H9 (cell line): ENCODE measurements at places on chromosomes 5 and 9.

DNA sequence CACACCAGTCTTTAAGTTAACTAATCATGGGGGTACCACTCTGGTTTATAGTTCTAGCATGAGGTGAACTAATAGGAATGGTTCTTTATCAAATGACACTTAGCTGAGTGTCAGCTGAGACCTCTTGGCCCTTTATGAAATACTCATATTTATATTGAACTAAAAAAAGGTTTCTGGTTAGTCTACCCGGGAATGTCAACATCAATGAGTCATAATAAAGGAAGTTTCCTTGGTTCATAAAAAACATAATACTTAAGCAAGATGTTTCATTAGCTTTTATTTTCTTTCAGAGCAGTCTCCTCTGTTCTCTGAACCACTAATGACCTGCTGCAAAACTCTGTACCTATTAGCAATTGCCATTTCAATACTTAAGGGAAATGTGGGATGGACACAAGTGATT is 13.7 kb downstream of the DAB2 start:
- no peak overlapping the region for H3K4me3 ChIP-seq
- no peaks in the 10 kb centered on the region for H3K36me3 ChIP-seq
- no peak for DNase-seq
- H3K27me3 ChIP-seq = no peaks in the 10 kb centered on the region

- H3K27ac ChIP-seq = no peak overlapping the region
- H3K27me3 ChIP-seq = no peaks in the 10 kb centered on the region
- peaks cover 3% of the 10 kb centered on the region; the same call in 1 of the 2 replicates for H3K4me1 ChIP-seq
- no peaks in the 10 kb centered on the region for H3K36me3 ChIP-seq
Measured at GRCh38 chr5:153883854-153884611, 154.7 kb downstream of the FAM114A2 start.

- H3K27me3 ChIP-seq = no peaks in the 10 kb centered on the region
- 0 out of 2 replicates have a peak, but pooled peaks cover 2% of the 10 kb centered on the region for H3K4me1 ChIP-seq
- no peak overlapping the region for H3K27ac ChIP-seq
- no peak overlapping the region for H3K4me3 ChIP-seq
Measured at GRCh38 chr9:130745210-130745800, 51.7 kb downstream of the EXOSC2 start.

DNA sequence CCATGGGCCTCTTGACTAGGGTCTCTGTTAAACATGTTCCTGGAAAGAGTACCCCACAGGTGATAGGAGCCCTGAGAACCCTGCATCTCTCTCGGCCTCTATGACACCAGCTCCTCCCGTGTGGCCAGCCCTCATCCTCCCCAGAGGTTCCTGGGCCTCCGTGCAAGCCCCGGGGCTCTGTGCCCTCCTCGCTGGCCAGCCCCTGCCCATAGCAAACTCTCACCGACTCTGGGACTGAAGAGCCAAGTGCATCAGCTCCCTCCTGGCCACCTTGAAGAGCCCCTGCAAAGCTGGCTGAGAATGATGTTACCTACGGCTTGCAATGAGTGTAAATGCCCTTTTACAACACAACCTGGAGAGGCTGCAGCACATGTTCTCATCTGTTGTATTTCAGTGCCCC is 224.4 kb downstream of the ROR2 start:
- no peaks in the 10 kb centered on the region for H3K36me3 ChIP-seq
- H3K4me1 ChIP-seq = no peaks in the 10 kb centered on the region
- no peak overlapping the region; the same call in 2 of the 3 replicates for H3K4me3 ChIP-seq
- DNase-seq = no peak
- no peak overlapping the region for H3K27ac ChIP-seq

GRCh38 chr5:127585661-127586060 is 63.2 kb upstream of the CTXN3 start:
- peaks cover 5% of the 10 kb centered on the region; the same call in 1 of the 2 replicates for H3K4me1 ChIP-seq
- DNase-seq = no peak
- no peak overlapping the region for H3K27ac ChIP-seq
- no peaks in the 10 kb centered on the region for H3K36me3 ChIP-seq
- no peak overlapping the region for H3K4me3 ChIP-seq
- H3K27me3 ChIP-seq = no peaks in the 10 kb centered on the region

- no peaks in the 10 kb centered on the region for H3K36me3 ChIP-seq
- H3K27me3 ChIP-seq = no peaks in the 10 kb centered on the region
- no peak overlapping the region for H3K27ac ChIP-seq
Measured at GRCh38 chr5:163612358-163613149, 107.1 kb downstream of the MAT2B start.

GRCh38 chr5:12861886-12862654 is 957.8 kb upstream of the CTNND2 start:
- H3K4me3 ChIP-seq = no peak overlapping the region
- no peaks in the 10 kb centered on the region for H3K27me3 ChIP-seq
- peaks cover 2% of the 10 kb centered on the region; the same call in 1 of the 2 replicates for H3K4me1 ChIP-seq
- no peak for DNase-seq
- H3K27ac ChIP-seq = no peak overlapping the region

DNA sequence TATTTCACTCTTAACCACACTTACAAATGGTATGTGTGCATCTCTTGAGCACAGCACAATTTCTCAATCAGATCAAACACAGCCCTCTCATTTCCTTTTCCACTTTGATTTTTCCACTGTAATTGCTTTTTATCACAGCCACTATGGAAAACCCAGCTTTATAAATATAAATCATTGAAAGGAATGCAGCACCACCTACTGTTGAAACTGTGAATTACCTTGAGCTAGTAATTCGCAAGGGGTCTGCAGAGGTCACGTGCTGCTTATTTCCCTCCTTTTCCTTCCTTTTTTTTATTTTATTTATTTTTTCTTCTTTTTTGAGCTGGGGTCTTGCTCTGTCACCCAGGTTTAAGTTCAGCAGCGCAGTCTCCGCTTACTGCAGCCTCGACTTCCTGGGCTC is 76.9 kb downstream of the CDH6 start:
- H3K27ac ChIP-seq = no peak overlapping the region
- no peak for DNase-seq
- no peaks in the 10 kb centered on the region for H3K27me3 ChIP-seq
- H3K36me3 ChIP-seq = peaks cover 5% of the 10 kb centered on the region; the same call in 1 of the 2 replicates
- H3K4me1 ChIP-seq = peaks cover 9% of the 10 kb centered on the region; the same call in 1 of the 2 replicates

- no peaks in the 10 kb centered on the region for H3K36me3 ChIP-seq
- H3K4me3 ChIP-seq = peak overlapping the region; percentile 52
- DNase-seq = peak; percentile 49
- H3K4me1 ChIP-seq = peaks cover 2% of the 10 kb centered on the region; the same call in 1 of the 2 replicates
Measured at GRCh38 chr9:130940027-130940549, 1.0 kb upstream of the FIBCD1 start.

- H3K4me1 ChIP-seq = no peaks in the 10 kb centered on the region
- H3K27me3 ChIP-seq = peaks cover 36% of the 10 kb centered on the region
- no peak for DNase-seq
- H3K4me3 ChIP-seq = no peak overlapping the region
- no peaks in the 10 kb centered on the region for H3K36me3 ChIP-seq
Measured at GRCh38 chr5:1442222-1443145, 2.8 kb downstream of the SLC6A3 start.

- H3K4me1 ChIP-seq = peaks cover 6% of the 10 kb centered on the region; the same call in 1 of the 2 replicates
- H3K27ac ChIP-seq = no peak overlapping the region
- H3K27me3 ChIP-seq = no peaks in the 10 kb centered on the region
- DNase-seq = no peak
Measured at GRCh38 chr5:121497176-121497575, 354.5 kb upstream of the FTMT start.

- no peak overlapping the region for H3K4me3 ChIP-seq
- H3K27me3 ChIP-seq = no peaks in the 10 kb centered on the region
- H3K27ac ChIP-seq = no peak overlapping the region
- no peak for DNase-seq
Measured at GRCh38 chr5:138698713-138699112, 54.5 kb upstream of the CTNNA1 start.

GRCh38 chr5:124398460-124398859 is 348.0 kb downstream of the ZNF608 start:
- H3K36me3 ChIP-seq = no peaks in the 10 kb centered on the region
- no peak for DNase-seq
- no peak overlapping the region for H3K27ac ChIP-seq

DNA sequence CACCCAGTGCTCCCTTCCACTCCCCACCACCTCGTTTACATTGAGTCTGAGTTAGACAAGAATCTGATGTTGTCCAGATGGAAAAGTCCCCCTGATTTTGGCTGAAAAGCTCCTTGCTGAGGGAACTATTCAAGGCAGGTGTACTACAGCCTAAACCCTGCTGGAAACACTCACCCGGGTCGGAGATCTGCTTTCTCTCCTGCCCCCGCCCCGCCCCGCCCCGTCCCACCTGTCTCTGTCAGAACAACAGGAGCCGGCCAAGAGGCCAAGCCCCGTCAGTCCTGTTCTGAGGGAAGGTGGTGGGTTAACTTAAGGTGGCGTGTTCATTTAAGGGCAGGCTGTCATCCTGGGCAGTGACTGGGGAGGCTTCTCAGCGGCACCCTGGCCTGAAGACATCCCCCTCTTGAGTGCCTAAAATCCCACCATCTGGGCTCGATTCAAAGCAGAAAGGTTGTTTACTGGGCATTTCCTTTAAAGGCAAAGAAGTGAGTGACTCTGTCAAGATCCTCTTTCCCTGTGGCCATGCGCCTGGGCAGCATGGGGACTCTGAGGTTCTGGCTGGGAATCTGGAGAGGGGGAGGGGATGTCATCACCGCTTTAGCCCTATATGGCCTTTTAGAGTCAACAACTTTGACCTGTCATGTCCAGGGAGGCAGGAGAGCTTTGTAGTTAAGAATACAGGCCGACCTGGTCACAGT is 71.1 kb upstream of the NEURL1B start:
- no peaks in the 10 kb centered on the region for H3K27me3 ChIP-seq
- H3K4me1 ChIP-seq = peaks cover 5% of the 10 kb centered on the region; the same call in 1 of the 2 replicates
- no peak overlapping the region for H3K27ac ChIP-seq
- no peak overlapping the region for H3K4me3 ChIP-seq
- peak; percentile 53 for DNase-seq

- H3K27me3 ChIP-seq = no peaks in the 10 kb centered on the region
- H3K36me3 ChIP-seq = no peaks in the 10 kb centered on the region
- no peak for DNase-seq
- no peaks in the 10 kb centered on the region for H3K4me1 ChIP-seq
- no peak overlapping the region for H3K27ac ChIP-seq
Measured at GRCh38 chr9:69951411-69951810, 92.2 kb upstream of the MAMDC2 start.

DNA sequence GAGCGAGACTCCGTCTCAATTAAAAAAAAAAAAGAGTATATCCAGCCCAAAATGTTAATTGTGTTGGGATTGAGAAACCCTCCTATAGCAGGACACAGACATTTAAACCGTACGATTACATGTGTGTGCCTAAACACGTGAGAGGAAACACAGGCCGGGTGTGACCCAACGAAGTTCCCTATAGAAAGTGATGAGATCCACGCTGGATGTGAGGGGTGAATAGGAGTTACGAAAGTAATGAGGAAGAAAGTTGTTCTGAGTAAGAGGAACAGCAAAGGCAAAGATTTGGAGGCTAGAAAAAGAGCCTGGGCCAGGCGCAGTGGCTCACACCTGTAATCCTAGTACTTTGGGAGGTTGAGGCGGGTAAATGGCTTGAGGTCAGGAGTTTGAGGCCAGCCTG is 13.6 kb downstream of the NAIF1 start:
- no peak overlapping the region for H3K27ac ChIP-seq
- DNase-seq = no peak
- H3K27me3 ChIP-seq = no peaks in the 10 kb centered on the region
- H3K36me3 ChIP-seq = no peaks in the 10 kb centered on the region
- H3K4me3 ChIP-seq = no peak overlapping the region

GRCh38 chr9:115116421-115117284 is 1.3 kb downstream of the TNC start:
- no peak overlapping the region for H3K27ac ChIP-seq
- H3K27me3 ChIP-seq = peaks cover 13% of the 10 kb centered on the region; the same call in 1 of the 2 replicates
- no peaks in the 10 kb centered on the region; the same call in 1 of the 2 replicates for H3K4me1 ChIP-seq
- no peak overlapping the region for H3K4me3 ChIP-seq

- no peak overlapping the region for H3K27ac ChIP-seq
- H3K4me3 ChIP-seq = no peak overlapping the region
- H3K36me3 ChIP-seq = no peaks in the 10 kb centered on the region; the same call in 1 of the 2 replicates
- no peak for DNase-seq
Measured at GRCh38 chr9:133436681-133437080, 14.5 kb downstream of the ADAMTS13 start.

DNA sequence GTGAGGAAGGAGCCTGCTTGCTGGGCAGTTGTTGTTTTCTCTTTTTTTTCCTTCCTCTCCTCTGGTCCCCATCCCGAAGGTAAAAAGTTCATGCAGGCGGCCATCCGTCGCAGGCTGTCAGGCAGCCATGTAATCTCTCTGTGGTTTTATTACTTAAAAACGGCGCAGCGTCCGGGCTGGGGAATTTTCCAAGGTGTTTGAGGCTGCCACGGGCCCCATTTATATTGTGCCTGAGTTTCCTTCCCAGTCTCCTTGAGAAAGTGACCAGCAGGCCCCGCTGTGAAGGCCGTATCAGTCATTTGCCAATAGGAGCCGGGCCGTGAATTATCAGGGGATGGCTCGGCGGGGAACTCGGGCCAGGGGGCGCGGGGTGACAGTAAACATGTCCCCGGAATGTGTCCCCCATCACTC is 289.7 kb downstream of the PBX3 start:
- no peaks in the 10 kb centered on the region; the same call in 2 of the 3 replicates for H3K36me3 ChIP-seq
- H3K27me3 ChIP-seq = no peaks in the 10 kb centered on the region
- H3K4me3 ChIP-seq = no peak overlapping the region
- no peaks in the 10 kb centered on the region for H3K4me1 ChIP-seq

DNA sequence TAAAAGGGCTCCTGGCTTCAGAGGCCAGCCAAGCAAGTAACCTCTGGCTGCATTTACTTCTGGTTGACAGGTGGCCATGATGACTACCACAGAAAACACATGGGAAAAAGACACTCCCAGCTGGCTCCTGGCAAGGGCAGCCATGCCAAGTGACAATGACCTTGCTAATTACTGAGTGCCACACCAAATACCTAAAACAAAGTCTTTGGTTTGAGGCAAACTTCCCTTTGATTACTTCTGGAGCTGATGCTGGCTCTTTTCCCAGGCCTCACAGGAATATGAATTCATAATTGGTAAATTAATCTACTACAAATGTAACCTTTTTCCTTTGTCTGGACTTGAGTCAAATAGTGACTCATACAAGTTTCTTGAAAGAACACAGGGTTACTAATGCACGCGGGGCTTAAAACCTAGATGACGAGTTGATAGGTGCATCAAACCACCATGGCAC is 61.0 kb downstream of the LPAR1 start:
- H3K4me3 ChIP-seq = no peak overlapping the region
- no peaks in the 10 kb centered on the region for H3K4me1 ChIP-seq
- no peak for DNase-seq
- no peaks in the 10 kb centered on the region for H3K36me3 ChIP-seq
- no peaks in the 10 kb centered on the region for H3K27me3 ChIP-seq

DNA sequence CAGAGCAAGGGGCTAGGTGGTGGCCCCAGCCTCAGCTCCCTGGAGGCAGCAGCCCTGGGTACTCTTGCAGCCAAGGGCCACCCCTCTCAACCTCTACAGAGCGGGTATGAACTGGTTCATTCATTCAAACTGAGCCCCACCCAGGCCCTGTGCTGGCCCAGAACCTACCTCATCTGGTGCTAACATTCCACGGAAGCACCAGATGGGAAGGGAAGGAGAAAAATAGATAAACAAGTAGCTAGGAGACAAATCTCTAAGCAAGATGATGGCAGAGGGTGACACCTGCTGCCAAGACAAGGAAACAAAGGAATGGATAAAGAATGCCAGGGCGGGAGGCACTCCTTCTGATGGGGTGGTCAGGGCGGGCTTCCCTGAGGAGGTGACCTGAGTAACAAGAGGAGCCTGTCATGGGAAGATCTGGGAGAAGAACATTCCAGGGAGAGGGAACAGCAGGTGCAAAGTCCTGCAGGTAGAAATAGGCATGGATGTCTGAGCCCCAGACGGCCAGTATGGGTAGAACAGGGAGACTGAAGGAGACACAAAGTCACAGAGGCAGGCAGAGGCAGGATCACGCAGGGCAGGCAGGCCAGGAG is 6.1 kb downstream of the ST6GALNAC4 start:
- H3K36me3 ChIP-seq = peaks cover 19% of the 10 kb centered on the region
- no peak for DNase-seq
- no peaks in the 10 kb centered on the region for H3K27me3 ChIP-seq
- H3K4me3 ChIP-seq = no peak overlapping the region
- H3K27ac ChIP-seq = no peak overlapping the region
